ENCODE measurements at places on chromosomes 5 and 9.

DNA sequence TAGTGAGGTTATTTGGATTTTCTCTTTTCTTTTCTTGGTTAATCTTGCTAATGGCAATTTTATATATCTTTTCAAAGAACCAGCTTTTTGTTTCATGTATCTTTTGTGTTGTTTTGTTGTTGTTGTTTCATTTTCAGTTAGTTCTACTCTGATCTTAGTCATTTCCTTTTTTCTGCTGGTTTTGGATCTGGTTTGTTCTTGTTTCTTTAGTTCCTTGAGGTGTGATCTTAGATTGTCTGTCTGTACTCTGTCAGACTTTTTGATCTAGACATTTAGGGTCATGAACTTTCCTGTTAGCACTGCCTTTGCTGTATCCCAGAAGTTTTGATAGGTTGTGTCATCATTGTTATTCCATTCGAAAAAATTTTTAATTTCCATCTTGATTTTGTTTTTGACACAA is 399.7 kb downstream of the TLE1 start:
- no peak for DNase-seq

GRCh38 chr9:137271696-137272076 is 5.8 kb upstream of the TOR4A start:
- no peak for DNase-seq

DNA sequence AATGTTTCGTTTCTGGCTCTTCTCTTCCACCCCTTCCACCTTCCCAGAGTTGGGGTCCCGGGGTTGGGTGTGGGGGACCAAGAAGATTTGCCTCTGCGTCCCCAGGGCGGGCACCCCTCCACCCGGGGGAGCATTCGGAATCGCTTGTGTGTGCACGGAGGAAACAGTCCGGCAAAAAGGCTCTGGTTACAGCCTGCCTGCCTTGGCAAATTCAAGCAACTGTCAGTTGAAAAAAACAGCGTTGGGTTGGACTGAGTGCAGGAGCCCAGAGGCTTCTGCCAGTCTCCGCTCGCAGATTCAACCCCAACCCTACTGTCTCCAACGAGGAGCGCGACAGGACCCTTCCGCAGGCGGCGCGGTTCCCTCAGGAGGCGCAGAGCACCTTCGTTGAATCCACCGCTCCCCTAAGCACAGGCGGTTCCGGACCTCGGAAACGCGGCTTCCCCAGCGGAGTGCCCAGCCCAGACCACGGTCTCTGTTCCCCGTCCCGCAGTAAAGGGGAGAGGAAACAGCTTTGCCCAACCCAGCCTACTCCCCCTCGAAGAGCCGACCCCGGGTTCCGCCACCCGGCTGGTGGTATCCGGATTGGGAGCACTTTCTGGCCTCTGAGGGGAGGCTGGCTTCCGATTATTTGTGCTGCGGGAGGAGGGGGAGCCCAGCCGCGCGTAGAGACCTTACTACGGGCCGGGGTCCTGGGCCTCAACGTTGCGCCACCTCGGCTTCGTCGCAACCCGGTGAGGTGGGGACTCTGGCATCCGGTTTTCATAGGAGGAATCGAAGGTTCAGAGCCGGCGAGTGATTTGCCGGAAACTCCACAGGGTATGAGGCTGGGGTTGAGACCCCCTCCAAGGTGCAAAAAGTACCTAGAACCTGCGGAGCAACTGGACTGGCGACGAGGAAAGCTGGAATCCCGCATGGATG is 9.6 kb downstream of the LHX6 start:
- DNase-seq: no peak

GRCh38 chr5:83654427-83654994 is 66.1 kb downstream of the HAPLN1 start:
- no peak for DNase-seq

- DNase-seq: no peak
These were observed 162.7 kb downstream of the C9orf50 start for GRCh38 chr9:129458155-129458661.

DNA sequence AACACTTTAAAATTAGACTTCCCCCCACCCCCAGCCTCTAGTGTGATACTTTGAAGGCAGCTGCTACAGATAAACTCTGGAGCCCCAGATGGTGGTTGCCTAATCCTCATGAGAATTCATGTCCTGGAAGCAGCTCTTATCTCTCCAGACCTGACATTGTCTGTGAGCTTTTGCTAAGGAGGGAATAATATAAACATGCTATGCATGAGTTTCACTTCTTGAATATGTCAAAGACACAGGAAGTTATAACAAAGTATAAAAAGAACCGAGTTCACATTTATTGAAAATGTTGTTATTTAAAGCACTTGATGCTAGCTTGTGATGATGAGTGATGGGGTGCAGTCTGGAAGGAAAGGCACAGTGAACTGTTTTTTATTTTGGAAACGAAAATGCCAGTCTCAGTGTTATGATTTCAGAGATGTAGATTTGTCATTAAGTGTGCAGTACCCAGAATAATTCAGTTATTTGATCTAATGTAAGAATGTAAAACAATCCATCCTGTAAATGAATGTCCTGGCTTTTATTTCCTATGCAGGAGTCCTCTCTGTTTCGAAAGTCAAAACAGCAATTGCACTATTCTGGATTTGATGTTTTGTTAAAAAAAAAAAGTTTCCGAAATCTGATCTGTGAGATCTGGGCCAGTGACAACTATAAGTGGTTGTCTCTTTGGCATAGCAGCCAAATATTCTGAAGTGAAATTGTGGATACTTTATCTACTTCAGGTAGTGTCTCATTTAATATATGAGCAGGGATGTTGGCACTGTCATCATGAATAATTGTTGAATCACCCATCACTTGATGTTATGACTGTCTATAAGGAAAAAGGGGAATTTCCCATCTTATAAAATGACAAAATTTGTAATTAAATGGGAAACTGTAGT is 77.0 kb downstream of the ZCCHC7 start:
- DNase-seq: no peak

DNA sequence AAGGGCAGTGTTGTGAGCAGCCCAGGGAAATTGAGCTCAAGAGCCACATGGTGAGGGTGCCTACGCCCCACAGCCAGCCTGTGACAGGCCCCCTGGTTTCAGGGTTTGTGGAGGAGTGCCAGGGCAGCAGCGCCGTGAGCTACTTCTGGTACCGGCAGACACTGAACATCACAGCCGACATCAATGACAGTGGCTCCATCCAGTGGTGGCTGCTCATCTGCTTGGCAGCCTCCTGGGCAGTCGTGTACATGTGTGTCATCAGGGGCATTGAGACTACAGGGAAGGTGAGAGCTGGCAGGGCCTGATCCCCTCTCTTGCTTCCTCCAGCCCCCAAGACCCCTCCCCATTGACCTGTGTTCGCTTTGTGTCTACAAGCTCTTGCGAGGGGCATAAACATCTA is 10.2 kb downstream of the SLC6A18 start:
- DNase-seq: no peak

All from ecto neural progenitor cell (in vitro differentiated cells).